ENCODE measurements at places on chromosomes 6 and 20. TPM values are rescaled to one million over a fixed set of nuclear protein-coding genes. Genes with fewer than 3 reads are reported as not detected.

Gene SSR1
- 155 TPM for total RNA-seq

Gene RAD21L1
- not detected for total RNA-seq

Gene BFSP1
- total RNA-seq, result 3.6 TPM

Gene TNXB
- total RNA-seq, result under 0.01 TPM

Gene TFAP2A
- total RNA-seq, result 51.6 TPM

All from melanocyte of skin (primary cell).